Heart right ventricle (tissue), 16 donors: ENCODE measurements at places on chromosomes 2 and 18. TPM values are rescaled to one million over a fixed set of nuclear protein-coding genes. Genes with fewer than 3 reads are reported as not detected.

- no peak for DNase-seq
These were observed 127.4 kb upstream of the MSH6 start for GRCh38 chr2:47655563-47655880.

GRCh38 chr2:124112966-124113365 is 87.9 kb downstream of the CNTNAP5 start:
- no peak for DNase-seq

DNA sequence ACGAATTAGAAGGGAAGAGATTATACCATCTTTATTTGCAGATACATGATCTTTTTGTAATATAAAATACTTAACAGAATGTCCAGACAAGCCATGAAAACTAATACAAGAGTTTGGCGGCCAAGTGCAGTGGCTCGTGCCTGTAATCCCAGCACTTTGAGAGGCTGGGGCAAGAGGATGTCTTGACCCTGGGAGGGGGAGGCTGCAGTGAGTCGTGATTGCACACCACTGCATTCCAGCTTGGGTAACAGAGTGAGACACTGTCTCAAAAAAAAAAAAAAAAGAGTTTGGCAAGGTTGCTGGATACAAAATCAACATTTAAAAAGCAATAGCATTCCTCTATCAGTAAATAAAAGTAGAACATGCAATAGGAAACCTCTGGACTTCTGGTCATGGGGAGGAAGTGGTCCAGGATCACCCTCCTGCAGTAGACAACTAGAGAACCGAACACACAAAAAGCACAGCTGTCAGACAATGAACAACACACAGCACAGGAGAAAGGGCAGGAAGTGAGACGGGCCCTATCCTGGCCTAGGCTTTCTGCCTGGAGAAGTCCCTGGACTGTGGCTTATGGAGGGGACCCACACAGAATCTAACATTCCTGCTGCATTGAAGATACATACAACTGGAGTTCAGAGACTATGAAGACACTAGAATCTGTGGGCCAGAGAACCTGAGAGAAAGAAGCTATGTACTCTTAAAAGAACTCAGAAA is 118.9 kb upstream of the ARL4C start:
- no peak for DNase-seq

- DNase-seq, result no peak
These were observed 892.1 kb upstream of the POU3F3 start for GRCh38 chr2:103961862-103962261.

SP5 gene
- not detected for polyA plus RNA-seq

GRCh38 chr2:6945087-6945813 is 28.0 kb downstream of the RNF144A start:
- DNase-seq, result no peak

PDE1A gene
- 3.6 TPM for polyA plus RNA-seq

GRCh38 chr2:792687-793086 is 115.5 kb upstream of the TMEM18 start:
- DNase-seq, result no peak

AAK1 gene
- 10.1 TPM for polyA plus RNA-seq

DNA sequence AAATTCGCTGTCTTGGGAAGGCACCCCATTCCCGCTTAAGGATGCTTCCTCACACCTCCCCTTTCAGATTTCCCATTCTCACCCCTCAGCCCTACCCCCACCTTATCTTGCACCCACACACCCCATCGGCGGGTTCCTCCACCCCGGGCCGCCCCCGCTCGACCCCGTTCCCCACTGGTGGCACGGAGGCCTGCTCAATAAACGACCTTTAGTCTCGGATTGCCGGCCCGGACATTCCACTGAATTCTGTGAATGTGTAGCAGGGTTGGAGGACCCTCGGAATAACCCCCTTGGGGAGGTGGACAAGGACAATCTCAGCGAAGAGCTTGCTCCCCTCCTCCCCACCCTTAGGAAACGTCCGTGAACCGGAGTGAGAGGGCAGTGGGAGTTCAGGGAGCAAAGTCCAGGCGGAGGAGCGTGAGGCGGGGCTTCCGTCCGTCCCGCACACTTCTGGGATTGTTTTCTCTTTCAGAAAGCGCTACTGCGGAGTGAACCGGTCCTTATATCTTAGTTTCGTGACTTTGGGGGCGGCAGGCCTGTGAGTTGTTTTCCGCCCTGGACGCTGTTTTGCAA is 2.8 kb upstream of the LBX2 start:
- DNase-seq, result no peak

- DNase-seq, result no peak
These were observed 39.7 kb downstream of the SMAD7 start for GRCh38 chr18:48910972-48911545.

GRCh38 chr2:46547223-46548102 is 68.1 kb downstream of the TMEM247 start:
- DNase-seq, result peak; percentile 56

DNA sequence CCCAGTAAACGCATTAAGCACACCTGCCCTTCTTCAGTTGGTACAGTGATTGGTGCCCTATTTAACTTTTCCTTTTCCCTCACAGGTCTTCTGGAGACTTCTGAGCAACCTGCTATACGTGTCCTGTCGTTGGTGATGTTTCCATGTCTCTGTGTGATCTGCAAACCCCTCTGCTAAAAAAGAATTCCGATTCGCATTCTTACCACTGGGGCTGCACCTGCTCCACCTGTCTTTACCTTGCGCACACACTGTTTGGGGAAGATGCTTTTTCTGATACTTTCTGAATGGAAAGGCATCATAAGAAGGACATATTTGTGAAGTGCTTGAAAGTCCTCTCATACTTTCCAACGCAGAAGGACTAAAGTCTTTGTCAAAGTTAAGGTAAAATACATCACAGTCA is 323.9 kb upstream of the SOX11 start:
- DNase-seq, result no peak

DNA sequence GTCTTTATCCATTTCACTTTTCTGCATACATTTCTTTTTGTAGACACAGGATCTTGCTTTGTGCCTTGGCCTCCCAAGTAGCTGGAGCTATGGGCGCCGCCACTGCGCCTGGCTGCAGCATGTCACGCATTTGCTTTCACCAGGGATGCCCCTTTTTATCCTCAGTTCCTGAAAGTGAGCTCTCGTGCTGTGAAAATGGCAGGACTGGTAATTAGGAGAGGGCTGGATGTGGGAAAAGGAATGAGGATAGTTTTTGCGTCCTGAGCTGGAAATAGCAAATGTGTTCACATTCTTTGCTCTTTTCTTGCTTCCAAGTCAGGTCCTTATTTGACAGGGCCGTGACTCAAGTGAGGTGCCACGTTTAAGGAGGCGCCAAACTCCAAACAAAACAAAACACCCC is 104.6 kb downstream of the LDLRAD4 start:
- DNase-seq, result no peak

- DNase-seq, result no peak
These were observed 2.5 kb downstream of the SP3 start for GRCh38 chr2:173962583-173963110.

- DNase-seq, result no peak
These were observed 16.4 kb downstream of the SLC66A2 start for GRCh38 chr18:79935098-79935480.

BIRC6 gene
- 15.6 TPM for polyA plus RNA-seq

ABCG5 gene
- not detected for polyA plus RNA-seq

DNA sequence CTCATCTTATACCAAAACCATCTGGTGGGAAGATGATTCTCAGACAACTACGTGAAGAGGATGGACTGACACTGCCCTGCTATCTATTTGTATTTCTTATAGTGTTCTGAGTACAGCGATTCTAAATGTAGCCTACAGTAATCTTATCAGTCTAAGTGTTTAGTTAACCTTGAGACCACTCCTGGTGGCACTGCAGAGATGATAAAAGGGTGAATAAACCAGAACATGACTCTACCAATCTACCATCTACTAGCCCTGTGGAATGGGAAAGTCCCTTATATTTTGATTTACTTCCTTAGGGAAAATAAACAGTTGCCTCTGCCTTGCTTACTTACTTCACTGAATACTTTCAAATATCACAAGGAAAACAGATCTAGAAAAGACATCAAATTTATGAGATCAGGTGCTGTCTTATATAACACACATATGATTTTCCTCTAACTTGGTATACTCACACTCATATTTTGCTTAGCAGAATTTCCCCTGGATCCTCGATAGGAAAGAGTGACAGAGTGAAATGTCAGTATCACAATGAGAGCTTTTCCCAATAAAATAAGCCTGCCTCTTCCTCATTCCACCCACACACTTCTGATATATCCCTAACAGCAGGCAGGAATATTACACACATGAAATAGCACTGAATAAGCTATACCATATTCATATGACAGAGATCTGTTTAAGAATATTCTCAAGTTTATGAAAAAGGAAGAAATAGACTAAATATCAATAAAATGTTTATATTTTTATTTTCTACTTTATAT is 58.6 kb upstream of the MTIF2 start:
- no peak for DNase-seq

DNA sequence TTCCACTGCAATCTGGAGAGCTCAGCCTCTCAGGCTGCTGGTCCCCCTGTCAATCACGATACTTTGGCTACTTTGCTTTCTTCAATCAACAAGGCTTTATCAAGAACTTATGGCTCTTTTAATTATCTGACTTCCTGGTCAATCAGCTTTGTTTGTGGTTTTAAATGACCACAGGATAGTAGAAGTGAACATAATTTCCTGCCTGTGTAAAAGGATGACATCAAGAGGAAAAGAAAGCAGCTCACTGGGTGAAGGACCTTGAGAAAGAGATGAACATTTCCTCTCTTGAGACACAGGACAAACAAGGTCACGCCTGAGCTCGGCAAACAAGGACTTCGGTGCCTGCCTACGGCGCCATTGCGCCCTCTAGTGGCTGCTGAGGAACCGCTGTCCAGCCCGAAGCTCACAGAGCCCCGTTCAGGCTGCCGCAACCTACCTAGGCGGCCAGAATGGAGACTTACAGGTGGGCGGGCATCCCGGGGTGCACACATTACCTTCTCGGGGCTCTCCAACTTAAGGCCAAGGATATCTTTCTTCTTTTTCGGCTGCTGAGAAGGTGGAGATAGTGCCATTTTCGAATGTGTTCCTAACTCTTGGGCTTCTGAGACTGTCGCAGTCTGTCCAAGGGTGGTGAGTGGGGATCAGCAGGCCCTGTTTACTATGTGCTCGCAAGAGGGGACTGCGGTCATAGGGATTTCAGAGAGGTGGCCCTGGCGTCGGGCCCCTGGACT is 54.0 kb downstream of the IL1RL2 start:
- peak; percentile 93 for DNase-seq

GRCh38 chr2:136081582-136082210 is 36.3 kb downstream of the CXCR4 start:
- no peak for DNase-seq

RAMP1 gene
- 1,549 TPM for polyA plus RNA-seq

PKP4 gene
- 19.2 TPM for polyA plus RNA-seq

GRCh38 chr18:6239716-6240115 is 175.0 kb downstream of the L3MBTL4 start:
- DNase-seq, result no peak

IL1A gene
- not detected for polyA plus RNA-seq

- no peak for DNase-seq
These were observed 230.7 kb downstream of the MYO3B start for GRCh38 chr2:170408461-170409163.

TEKT4 gene
- polyA plus RNA-seq, result not detected

HOXD10 gene
- polyA plus RNA-seq, result not detected

ANKRD62 gene
- not detected for polyA plus RNA-seq

LYPD1 gene
- 0.64 TPM for polyA plus RNA-seq

CKAP2L gene
- 0.03 TPM for polyA plus RNA-seq

BIN1 gene
- 8.4 TPM for polyA plus RNA-seq

DNA sequence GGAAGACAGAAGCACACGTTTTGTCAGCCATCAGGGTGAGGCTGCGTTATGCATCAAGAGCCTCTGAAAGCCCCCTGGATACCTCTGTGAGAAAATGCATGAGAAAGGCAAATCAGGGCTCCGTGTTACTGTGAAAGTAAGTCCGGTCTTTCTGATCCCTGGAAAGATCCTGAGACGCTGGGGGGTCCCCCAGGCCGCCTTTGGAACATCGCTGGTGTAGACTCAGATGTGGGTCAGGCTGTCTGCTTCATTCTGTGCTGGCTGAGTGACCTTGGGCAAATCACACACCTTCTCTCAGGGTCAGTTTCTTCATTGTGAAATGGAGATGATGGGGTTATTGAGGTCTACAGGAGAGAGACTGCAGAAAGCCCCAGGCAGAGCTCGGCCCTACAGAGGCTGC is 42.0 kb upstream of the HS6ST1 start:
- no peak for DNase-seq

SYT4 gene
- polyA plus RNA-seq, result not detected

SLC66A2 gene
- 32.3 TPM for polyA plus RNA-seq

GRCh38 chr2:224208007-224208406 is 168.9 kb upstream of the SERPINE2 start:
- DNase-seq, result no peak

GRCh38 chr2:42385225-42385624 is 24.2 kb upstream of the COX7A2L start:
- DNase-seq, result peak; percentile 7

ARHGEF33 gene
- polyA plus RNA-seq, result 0.15 TPM

GRCh38 chr2:237627441-237628246 is at the start of gene LRRFIP1:
Gene LRRFIP1 (plus strand): TSS chr2:237627587. CDS start chr2:237627645, 58 bp downstream.
- DNase-seq, result no peak

DNA sequence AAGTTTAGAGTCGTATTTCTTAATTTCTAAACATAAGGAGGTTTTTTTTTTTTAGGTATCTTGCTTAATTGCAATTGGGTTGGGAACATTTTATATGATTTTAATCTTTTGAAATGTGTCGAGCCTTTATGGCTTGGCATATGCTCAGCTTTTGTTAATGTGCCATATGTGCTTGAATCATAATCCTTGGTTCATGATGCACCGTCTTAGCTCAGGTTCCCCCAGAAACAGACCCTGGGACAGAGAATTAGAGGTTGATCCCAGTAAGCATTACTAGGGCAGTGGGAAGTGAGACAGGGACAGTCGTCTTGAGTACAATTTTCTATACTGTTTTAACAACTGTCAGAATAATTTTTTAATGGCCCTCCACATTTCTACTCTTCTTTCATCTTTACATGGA is 9.3 kb downstream of the CHCHD5 start:
- no peak for DNase-seq

LRRC30 gene
- polyA plus RNA-seq, result not detected

ALPG gene
- polyA plus RNA-seq, result not detected
